Hematopoietic multipotent progenitor cell treated with erythropoietin and hydrocortisone succinate and interleukin-3 and kit ligand, for 15 days (in vitro differentiated cells): ENCODE measurements at places on chromosomes 5 and 9.

DNA sequence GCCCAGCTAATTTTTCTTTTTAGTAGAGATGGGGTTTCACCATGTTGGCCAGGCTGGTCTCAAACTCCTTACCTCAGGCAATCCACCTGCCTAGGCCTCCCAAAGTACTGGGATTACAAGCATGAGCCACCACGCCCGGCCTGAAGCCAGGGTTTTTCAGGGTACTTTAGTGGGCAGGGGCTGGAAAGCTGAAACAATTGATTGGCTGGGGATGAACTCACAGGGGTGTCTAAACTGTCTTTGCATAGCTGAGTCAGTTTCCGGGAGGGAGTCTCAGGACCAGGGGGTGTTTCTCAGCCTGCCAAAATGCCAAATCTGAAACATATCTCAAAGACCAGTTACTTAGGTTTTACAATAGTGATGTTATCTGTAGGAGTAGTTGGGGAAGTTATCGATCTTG lies 46.1 kb downstream of the PRUNE2 start:
- no peak for DNase-seq

GRCh38 chr5:35229076-35230037 lies 930 bp downstream of the PRLR start:
- no peak for DNase-seq

DNA sequence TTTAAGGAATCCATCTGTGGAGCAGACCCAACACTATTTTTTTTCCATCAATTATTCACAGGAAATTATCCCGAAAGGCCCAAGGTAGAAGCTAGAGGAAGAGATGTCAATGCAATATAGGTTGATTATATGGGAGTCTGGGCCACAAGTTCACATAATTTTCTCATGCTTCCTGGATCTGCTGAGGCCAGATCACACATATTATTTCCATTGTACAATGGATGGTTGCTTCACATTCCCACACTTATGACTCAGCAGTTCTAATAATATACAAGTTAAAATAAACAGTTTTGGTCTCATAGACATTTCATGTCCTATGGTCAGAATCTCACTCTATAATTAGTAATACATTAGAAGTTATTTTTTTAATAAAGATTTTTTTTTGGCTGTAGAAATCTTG lies 66.0 kb upstream of the PTPRD start:
- DNase-seq = no peak

GRCh38 chr5:142692321-142692894 lies 6.5 kb upstream of the FGF1 start:
- no peak for DNase-seq

DNA sequence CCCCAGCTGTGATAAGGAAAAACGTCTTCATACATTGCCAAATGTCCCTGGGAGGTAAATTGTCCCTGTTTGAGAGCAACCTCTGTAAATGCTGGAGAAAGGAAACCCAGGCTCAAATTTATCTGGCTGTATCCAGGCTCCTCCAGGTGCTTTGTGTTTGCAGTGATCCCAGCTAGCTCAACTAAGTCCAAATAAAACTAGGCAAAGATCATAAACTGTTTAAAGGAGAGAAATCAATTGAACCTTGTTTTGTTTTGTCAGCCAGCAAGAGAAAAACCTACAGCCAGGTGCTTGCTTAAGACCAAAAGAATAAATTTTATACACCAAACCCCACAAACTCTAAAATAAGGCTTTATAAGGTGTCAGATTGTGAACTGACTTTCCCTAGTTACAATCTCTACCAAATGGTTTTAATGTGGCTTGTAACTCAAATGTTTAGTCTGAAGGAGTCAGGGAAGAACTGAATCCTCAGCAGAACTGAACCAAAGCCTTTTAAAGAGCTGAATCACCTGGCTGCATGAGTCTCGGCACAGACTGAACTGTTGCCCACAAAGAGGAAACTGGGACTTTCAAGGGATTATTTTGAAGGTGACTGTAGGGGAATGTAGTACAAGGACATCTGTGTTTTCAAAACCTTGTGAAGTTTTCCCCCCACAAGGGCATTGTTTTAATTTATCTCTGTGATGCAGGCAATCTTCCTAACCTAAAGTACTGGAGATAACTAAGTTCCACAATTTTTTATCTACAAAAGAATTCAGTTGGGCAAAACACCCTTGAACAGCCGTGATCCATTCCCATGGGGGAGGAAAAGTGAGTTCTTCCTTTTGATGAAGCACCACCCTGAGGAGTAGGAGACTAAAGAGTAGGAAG lies 201.7 kb upstream of the TARS1 start:
- DNase-seq = no peak

- no peak for DNase-seq
These were observed 582.5 kb downstream of the TAF11L14 start for GRCh38 chr5:18216729-18217128.

DNA sequence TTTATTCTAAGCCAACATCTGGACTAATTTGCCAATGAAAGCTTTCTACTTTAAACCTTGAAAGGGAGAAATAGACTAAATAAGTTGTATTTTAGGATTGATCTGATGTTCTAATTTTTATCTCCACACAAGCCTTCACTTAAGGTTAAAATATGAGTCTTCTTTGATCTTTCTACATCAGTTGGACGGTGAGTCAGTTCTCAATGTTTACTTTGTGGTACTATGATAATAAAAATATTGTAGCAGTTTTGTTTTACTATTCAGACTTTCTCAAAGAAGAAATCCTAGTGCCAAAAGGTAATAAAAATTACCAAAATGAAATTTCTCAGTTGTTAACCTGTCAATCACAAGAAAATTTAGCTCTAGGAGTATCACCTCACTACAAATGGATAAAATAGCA lies 203.5 kb upstream of the RGMB start:
- no peak for DNase-seq

DNA sequence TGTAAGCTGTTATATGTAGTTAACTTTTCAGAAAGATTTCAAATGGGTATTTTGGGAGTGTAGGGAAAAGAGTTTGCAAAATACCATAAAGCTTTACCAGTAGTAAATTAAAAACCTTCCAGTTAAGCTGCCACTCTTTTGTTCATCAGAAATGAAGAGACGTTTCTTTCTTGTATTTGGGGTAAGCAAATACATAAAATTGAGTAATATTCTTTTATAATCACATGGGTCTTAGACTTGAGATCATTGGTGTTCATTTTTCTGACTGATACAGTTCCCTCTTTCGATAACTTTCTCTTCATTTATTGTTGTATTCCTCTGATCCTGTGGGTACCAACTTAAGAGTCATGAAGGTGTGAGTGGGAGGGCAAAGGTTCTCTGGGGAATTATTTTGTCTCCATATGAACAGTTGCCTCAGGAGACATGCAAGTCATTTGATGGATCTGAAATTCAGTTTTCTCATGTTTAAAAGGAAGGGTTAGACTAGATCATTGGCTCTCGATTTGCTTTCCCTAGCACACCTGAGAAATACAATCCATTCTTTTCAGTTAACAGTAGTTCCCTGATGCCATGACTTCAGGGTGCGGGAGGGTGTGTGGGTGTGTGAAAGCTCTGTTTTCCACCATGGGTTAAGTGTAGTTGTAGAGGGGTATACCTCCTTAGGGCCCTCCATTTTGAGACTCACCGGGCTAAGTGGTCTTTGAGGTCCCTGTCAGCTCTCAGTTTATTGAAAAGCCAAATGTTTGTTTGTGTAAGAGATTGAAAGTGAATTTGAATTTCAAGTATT lies 47.7 kb downstream of the CNTRL start:
- DNase-seq = no peak

DNA sequence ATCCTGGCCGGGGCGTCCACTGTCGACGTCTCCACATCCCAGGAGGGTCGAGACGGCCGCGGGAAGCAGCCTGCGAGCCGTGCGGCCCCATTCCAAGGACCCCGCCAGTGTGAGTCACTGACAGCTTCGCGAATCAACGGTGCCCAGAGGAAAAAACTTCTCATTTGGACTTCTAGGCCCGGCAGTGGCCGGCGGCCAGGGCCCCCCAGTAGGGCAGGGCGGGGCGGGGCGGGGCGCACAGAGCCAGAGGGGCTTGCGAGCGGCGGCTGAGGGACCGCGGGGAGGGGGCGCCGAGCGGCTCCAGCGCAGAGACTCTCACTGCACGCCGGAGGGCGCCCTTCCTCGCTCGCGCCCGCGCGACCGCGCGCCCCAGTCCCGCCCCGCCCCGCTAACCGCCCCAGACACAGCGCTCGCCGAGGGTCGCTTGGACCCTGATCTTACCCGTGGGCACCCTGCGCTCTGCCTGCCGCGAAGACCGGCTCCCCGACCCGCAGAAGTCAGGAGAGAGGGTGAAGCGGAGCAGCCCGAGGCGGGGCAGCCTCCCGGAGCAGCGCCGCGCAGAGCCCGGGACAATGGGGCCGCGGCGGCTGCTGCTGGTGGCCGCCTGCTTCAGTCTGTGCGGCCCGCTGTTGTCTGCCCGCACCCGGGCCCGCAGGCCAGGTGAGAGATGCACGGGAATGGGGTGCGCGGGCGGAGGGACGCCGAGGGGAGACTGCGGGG lies at the start of gene F2R:
F2R (plus strand) TSS at position 391 of the 720 bp plus-strand sequence; CDS start at position 573, 182 bp downstream.
- no peak for DNase-seq

DNA sequence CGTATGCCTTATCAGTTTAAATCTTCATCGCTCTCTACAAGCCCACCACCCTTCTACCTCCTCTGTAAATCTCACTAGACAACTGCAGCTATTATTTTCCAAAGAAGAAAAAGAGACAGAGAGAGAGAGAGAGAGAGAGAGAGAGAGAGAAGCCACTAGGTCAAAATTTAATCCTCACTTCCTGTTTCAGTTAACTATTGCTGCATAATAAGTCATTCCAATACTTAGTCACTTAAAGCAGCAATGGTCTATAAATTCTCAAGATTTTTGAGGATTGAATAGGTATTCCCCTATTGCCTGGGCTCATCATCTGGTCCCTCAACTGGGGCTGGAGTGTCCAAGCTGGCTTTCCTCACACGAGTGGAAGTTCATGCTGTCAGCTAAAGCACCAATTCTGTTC lies 68.8 kb downstream of the ITGA1 start:
- no peak for DNase-seq

GRCh38 chr5:17443333-17444130 lies 54.5 kb upstream of the TAF11L2 start:
- no peak for DNase-seq

GRCh38 chr9:6961845-6962522 lies 204.2 kb downstream of the KDM4C start:
- no peak for DNase-seq

DNA sequence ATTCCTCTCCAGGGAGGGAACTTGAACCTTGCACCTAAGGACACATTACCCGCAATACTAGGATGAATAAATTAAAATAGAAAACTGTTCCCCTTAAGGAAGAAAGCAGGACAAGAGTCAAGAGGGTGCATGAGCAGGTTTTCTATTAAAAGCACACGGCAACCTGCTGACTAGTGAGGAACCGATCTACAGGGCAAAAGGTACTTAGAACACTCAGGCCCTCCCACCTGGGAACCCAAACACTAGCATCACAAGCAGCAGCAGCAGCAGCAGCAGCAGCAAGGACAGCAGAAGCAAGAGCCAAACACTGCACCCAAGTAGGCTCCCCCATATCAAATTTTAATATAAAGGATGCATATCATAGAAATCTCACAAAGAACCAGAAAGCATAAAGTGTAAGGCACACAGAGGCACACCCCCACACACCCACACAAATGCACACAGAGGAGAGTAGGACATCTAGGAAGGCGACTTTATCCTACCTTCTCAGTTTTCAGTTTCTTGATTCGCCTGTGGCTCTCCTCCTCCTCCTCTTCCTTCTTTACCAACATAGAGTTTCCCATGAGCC lies 2.8 kb downstream of the ZNF608 start:
- no peak for DNase-seq

GRCh38 chr5:42545038-42545437 lies 121.8 kb downstream of the GHR start:
- no peak for DNase-seq

- DNase-seq = no peak
These were observed 30.0 kb downstream of the CARD6 start for GRCh38 chr5:40871177-40871576.
